ENCODE measurements at places on chromosomes 16 and 17.

DNA sequence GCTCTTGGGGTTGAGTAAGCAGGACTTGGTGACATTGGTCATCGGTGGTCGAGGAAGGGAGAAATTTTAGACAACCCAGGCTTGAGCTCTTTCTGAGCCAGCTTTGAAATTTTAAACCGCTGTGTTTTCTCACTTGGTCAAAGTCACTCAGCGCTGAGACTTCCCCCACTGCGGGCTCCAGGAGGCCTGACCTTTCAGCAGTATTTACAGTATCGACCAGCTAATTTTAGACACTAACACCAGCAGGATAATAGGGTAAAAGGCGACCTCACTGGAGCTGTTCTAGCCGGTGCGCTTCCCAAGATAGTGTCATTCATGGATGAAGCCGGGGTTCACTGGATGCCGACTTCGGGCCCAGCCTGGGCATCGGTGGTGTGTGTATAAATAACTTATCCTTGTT, 29.7 kb upstream of the WSCD1 start:
- no peak for DNase-seq

DNA sequence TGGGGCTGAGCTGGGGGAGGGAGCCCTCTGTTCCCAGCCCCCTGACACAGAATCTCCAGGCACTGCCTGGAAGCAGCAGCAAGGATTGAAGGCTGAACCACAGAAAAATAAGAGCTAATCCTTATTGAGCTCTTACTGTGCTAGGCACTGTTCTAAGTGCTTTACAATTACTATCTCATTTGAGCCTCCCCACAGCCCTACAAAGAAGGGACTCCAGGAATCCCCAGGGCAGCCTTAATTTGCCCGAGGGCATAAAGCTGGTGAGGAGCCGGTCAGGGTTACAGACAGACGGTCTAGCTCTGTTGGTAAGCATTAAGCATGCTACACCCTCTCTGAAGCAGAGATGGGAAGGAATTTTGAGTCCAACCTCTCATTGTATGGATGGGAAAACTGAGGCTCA, 7.0 kb downstream of the SAMD14 start:
- no peak for DNase-seq

DNA sequence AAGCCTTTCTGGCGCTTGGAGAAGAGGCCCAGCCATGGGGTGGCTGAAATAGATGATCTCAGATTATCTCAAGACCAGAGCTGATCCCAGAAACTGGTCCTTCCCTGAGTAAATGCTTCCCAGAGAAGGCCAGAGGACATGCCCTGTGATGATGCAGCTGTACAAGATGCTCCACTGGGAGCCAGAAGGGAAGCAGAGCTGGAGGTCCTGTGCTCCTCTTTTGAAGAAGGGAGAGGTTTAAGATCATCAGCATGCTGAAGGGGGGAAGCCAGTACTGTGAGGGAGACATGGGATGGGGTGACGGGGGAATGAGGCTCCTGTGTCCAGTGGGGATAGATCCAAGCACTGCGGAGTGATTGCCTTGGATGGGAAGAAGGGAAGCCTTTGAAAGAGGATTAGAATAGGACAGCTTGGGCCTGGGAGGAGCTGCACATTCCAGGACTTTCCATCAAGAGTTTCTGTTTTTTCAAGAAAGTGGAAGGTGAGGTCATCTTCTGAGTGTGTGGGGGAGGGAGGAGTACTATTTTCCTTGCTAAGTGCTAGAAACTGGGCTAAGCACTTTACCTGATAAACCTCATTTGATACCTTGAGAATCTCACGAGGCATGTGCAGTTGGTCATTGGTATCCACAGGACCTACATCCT, 16.4 kb upstream of the ALOX15B start:
- DNase-seq = no peak

DNA sequence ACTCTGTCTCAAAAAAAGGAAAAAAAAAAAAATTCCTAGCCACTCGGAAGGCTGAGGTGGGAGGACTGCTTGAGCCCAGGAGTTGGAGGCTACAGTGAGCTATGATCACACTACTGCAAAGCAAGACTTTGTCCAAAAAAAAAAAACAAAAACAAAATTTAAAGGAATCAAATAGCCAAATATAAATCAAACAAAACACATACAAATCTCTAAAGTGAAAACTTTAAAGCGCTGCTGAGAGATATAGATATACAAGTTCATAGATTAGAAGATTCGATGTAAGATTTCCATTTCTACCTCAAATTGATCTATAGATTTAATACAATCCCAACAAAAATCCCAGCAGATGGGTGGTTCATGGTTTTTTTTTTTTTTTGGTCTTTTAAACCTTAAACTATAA, 83.6 kb downstream of the TTC19 start:
- no peak for DNase-seq

GRCh38 chr16:88608076-88608475, 30.3 kb upstream of the IL17C start:
- no peak for DNase-seq

DNA sequence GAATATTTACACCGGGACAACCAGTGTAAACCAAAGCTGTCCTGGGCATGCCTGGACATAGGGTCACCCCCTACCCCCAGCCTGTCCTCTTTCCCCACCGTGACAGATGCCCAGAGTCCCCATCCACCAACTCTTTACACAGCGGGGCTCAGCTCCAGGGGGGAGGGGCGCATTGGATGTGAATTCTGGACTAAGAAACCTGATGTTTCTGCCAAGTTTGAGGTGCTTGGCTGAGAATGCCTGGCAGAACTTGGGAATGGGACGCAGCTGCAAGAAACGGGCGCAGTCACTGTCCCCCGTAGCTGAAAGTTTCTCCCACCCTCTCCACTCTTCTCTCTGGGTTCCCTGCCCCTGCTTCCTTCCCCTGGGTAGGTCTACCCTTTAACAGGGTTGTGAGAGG, 68.0 kb upstream of the CDC42EP4 start:
- no peak for DNase-seq

- DNase-seq = no peak
These were observed 8.2 kb downstream of the NPTX1 start for GRCh38 chr17:80468242-80468641.

DNA sequence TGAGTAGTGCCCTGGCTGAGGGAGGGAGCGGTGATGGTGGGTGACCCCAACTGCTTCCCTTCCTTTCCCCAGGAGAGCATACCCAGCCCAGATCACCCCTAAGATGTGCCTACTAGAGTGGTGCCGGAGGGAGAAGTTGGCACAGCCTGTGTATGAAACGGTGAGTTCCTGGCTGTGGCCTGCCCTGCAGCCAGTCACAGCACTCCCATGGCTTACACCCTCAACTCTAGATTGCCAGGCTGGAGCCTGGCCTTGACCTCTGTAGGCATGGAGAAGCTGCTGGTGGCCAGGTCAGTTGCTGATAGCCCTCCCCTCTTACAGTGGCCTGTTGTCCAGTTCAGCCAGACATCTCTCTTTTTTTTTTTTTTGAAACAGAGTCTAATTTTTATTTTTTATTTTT, 8.6 kb upstream of the NFATC3 start:
- DNase-seq = no peak

DNA sequence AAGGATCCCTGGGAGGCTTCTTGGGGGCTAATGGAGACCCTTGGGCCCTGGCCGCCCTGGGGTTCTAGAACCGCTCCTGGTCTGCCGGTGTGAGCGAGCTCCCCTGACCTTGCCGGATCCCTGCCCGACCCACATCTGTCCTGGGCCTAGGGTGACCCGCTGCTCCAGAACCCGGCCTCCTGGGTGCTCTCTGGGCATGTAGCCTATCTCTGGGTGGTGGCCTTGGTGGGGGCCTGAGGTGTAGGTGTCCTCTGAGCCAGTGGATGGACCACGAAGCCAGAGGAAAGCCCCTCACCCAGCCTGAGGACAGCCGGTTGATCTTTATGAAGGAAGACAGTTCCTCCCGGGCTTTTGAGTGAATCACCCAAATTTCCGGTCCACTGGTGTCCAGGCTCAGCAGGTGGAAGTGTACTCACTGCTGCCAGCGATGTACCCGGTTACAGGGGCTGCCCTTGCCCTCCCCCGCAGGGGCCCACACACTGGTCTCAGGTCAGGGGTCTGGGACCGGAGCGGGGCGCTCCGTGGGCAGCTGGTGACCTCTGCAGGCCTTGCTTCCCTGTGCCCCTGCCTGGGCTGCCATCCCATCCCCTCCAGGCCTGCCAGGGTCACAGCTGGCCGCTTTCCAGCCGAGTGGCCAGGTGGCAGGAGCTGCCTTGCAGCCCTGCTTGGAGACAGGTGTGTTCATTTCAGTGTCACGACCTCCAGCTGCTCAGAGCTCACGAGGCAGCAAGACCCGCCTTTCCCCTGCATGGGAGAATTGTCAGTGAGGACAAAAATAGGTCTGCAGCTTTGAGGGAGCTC, 10.5 kb upstream of the GSE1 start:
- DNase-seq = no peak

DNA sequence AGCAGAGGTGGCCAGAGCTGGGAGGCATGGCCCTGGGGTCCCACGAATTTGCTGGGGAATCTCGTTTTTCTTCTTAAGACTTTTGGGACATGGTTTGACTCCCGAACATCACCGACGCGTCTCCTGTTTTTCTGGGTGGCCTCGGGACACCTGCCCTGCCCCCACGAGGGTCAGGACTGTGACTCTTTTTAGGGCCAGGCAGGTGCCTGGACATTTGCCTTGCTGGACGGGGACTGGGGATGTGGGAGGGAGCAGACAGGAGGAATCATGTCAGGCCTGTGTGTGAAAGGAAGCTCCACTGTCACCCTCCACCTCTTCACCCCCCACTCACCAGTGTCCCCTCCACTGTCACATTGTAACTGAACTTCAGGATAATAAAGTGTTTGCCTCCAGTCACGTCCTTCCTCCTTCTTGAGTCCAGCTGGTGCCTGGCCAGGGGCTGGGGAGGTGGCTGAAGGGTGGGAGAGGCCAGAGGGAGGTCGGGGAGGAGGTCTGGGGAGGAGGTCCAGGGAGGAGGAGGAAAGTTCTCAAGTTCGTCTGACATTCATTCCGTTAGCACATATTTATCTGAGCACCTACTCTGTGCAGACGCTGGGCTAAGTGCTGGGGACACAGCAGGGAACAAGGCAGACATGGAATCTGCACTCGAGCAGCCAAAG, 2.3 kb downstream of the CSF3 start:
- no peak for DNase-seq

DNA sequence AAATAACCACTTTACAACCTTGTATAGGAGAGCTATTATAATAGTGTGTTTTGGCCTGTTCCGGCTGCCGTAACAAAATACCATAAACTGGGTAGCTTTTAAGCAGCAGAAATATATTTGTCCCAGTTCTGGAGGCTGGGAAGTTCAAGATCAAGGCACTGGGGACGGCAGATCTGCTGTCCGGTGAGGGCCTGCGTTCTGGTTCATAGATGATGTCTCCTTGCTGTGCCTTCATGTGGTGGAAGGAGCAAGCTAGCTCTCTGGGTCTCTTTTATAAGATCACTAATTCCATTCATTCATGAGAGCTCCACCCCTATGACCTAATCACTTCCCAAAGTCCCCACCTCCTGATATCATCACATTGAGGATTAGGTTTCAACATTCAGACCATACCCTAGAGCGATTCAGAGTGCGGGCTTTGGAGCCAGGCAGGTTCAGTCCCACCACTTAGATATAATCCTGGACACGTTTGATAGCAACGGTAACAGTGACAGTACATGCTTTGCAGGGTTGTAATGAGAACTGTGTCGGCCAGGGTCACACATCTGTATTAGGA, 76.2 kb upstream of the ZFHX3 start:
- DNase-seq = no peak

- no peak for DNase-seq
These were observed 31.3 kb downstream of the ARSG start for GRCh38 chr17:68322630-68323029.

- no peak for DNase-seq
These were observed 5.1 kb downstream of the TTYH2 start for GRCh38 chr17:74218436-74218835.

DNA sequence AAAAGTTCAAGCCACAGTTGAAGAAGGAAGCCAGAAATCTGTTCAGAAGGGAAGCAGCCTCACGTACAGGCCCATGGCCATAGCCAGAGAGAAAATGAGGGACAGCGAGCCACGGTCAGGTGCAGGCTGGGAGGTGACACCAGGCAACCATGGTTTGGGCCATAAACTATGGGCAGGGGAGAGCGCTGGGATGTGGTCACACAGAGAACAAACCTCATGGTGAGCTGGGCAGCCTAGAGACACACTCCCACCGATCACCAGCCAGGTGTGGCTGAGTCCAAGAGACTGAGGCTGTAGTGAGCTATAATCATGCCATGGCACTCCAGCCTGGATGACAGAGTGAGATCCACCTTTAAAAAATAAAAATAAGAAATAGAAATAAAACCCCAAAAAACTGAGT, 76.5 kb downstream of the NETO2 start:
- DNase-seq = no peak

- no peak for DNase-seq
These were observed 18.9 kb downstream of the PSME3IP1 start for GRCh38 chr16:57166951-57167350.

DNA sequence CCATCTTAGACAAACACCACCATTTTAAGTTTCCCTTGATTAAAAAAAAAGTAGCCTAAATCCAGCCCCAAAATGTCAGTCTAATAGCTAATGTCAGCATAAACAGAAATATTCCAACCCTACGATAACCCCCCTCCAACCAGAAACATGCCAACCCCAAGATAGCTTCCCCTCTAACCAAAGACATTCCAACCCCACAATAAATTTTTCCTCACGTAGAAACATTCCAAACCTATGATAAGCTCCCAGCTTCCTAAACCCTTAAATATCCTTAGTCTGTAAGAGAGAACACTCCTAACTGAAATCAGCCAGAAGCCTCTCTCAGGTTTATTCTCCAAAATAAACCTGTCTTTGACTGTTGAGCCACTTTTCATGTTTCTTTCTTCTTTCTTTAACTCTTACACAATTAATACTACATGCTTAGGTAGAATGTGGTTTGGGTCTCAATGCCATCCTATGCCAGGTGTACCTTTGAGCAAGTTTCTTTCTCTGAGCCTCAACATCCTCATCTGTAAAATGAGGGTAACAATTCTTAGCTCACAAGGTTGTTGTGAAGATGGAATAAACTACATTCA, 10.5 kb upstream of the KRT38 start:
- DNase-seq = no peak

DNA sequence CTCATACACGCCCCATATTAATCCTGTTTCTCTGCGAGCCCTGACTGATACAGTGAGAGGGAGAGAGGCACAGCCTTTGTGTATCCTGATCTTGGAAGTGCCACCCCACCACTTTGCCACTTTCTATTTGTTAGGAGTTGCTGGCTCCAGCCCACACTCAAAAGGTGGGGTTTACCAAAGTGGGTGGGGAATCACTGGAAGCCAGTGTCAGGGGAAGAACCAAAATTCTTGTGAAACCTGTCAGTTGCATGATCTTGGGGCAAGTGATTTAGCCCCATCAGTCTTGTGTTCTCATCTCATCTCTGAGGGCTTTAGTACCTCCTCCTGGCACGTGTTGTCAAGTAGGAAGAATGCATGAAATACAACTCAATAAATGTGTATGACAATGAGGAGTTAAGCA, 119.5 kb downstream of the SOX9 start:
- DNase-seq = no peak

DNA sequence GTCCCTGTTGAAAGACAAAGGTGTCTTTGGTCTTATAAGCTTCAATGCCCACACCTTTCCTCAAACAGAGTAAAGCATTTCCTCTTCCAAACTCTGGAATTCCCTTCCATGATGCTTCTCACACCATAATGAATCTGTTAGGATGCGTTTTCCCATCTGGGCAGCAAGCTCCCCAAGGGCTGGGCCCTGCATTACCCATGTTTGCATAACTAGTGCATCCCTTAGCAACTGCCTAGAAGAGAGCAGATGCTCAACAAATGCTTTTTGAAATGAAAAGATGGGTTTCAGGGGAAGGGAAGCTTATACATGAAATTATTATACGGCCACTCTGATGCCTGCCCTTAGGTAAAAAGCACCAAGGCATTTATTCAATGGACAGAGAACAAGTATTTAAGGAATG, 124.5 kb upstream of the CCL2 start:
- DNase-seq = no peak

Measured in CD4-positive, alpha-beta T cell treated with Interleukin-15 for 4 hours (primary cell).